Caudate nucleus (tissue), 63 donors: ENCODE measurements at places on chromosomes 3 and 15.

DNA sequence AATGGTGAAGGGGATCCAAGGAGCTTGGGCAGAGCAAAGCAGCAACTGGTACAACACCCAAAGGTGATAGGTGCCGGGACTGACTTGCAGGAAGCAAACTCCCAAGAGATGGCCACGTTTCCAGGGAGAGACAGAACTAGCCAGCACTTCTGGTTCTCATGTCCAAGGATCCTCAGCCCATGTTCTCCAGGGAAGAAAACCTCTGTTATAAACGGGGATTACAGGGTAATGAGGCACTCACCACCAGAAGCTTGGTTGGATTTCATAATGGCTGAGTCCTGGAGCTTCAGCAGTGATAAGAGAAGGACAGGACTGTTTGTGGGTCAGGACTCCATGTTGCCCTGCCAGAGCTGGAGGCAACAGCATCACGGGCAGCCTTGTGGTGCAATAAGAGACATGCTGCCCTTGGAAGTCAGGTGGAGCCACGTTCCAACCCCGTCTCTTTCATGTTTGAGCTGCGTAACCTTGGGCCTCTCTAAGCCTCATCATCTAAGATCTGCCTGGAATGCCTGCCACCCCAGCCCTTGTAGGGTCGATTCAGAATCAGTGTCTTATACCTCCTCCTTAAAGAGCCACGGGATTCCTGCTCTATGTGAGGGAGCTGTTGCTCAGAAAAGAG, 181.0 kb downstream of the ABHD5 start:
- no peak for DNase-seq

DNA sequence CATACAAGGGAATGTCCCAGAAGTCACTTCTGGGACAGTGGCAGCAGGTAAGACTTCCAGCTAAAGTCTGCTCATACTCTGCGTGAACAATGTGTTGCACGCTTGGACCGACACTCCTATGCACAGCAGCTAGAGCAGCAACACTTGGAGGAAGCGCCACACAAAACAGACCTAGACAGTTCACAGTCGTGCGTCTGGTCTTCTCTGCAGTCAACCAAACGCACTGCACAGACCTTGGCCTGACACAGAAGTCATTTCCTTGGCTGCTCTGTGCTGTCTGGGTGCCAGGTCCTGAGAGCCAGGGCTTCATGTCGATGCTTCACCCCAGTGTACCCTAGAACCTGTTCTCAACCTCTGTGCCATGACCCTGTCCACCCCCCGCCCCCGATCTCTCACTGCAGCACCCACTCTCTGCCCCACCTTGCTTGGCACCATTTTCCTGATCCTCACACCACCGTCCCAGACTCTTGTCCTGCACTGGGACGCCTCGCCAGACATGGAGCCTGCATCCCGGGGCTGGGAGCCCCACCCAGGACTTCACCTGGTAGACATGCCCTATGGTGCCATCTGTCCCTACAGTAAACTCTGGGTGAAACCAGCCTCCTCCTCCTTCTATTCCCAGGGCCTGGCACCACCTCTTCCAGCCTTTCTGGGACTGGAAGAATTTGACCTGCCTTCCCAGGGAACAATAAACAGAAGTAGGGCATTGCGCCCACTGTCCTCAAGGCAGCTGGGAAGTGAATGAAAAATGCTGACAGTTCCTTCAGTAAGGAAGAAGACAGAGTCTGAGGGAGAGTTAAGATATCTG, 3.1 kb downstream of the ATP10A start:
- no peak for DNase-seq

DNA sequence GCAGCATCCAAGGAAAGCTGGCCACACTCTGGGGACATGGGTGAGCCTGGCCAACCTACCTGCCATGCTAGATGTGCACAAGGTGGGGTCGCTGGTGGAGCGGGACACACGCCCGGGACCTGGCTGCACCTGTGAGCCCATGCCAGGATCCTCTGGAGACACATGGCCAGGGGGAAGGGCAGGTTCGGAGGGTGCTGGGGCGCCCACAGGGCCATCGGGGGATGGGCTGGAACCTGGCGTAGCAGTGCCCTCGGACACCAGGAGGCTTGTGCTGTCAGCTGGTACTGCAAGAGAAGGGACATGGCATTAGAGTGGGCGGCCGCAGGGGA, 143.4 kb downstream of the NSMCE3 start:
- no peak for DNase-seq

DNA sequence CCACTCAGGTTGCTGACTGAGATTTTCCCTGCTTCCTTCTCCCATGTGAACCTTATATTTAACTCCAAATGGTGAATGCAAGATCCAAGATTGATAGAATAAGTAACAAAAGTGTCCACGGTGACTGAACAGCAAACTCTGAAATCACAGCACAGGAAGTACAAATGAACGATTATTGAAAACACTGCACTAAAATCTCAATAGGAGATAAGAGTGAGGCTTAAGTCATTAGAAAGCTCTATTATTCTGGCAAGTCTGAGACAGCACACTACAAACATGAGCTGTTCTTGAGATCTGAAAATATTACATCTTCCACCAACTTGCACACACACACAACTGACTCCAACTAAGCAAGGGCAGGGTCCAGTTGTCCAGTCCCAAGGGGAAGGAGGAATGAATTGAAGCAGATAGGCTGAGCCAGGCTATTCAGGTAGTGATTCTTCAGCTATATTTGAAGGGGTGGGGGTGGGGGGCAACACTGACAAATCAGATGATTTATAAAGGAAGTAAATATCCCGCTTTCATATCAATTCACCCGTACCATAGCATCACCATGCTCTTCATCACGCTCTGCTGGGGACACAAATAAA, 2.9 kb downstream of the ZNF385D start:
- DNase-seq, result no peak

GRCh38 chr3:161423911-161424522, 52.7 kb upstream of the SPTSSB start:
- no peak for DNase-seq

- no peak for DNase-seq
These were observed 84.9 kb downstream of the WWTR1 start for GRCh38 chr3:149572796-149573414.

DNA sequence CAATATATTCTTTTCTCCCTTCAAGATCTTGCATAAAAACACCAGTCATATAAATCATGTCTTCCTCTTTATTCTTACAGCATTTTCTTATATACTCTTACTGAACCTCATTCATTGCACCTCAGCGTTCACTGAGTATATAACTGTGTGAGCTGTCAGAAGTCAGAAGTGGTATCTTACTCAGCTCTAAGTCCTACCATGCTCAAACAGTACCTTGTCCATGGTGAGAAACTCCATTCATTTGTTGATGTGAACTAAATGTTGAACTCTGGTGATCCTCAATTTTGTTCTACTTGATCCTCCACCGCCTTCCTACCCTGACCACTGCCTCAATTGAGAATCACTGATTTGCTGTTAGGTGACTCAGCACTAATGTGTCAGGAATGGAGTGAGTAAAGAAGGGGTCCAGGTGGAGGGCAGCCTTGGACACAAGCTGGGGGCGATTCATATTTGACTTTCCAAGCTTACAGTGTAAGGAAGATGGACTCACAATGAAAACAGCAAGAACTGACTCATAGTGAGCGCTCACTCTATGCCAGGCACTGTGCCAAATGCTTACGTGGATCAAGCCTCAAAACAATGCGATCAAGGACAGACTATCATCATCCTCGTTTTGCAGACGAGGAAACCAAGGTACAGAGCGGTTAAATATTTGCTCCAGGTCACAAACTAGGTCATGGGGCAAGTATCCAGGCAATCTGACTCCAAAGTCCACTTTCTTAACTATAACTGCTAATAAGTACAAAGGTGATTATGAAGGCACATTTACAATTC, 13.5 kb upstream of the ZFYVE19 start:
- no peak for DNase-seq

DNA sequence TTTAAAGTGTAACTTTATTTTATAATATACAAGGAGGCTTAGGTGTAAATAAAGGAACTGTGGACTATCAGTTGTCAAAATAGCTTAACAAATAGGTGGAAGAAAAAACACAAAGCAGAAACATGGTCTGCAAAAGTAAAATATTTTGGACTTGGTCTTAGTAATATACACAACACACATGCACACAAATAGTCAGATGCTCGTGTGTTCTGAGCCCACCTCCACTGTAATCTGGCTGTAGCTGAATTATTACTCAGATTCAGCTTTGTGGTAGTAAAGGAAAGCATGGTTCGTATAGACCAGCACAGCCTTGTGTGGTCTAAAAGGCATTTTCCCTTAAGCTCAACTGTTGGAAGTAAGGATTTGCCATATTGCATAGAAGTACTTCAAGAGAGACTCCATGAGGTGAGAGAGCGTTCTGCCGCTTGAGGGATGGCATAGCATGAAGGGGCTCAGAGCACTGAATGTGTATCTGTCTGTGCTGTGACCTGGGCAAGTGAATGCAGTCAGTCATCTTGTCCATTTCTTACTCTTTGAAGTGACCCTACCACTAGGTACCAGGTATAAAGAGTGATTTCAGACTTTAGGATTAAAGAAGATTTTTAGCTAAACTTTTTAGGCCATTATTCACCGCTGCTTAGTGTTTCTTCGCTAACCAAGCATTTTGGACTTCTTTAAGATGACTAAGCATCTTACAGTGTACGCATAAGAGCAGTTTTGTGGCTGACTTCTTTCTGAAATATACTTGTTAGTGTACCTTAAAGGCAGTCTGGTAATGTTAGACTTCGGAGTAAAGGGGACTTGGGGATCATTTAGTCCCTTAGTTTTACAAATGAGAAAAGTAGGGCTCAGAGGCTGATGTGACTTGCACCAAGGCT, 15.2 kb downstream of the TPM1 start:
- no peak for DNase-seq

GRCh38 chr15:31228011-31228484, 98.6 kb upstream of the KLF13 start:
- DNase-seq, result no peak

DNA sequence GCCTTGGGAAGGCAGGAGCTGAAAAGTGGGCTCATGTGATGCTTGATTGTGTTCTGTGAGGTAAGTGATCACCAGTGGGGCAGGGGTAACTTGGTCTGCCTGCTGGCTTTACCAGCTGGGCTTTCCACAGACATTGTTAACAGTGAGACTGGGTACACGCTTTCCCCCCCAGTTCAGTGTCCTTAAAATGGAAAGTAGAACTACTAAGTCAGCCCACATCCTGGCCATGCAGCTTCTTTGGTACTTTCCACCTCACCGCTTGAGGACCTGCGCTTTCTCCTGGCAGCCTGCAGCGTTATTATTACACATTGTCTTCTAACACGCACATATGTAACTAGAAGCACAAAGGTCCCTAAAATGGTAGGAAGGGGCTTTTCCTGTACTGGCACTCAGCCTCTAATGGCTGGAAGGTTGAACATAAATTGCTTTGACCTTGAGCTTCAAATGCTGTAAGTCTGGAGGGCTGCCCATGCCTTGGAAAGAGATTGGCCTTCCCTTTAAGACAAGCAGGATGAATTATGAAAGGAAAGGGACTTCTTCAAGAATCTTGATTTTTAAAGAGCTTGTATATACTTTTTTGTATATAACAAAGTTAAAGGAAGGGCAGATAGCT, 216.1 kb upstream of the ROPN1 start:
- DNase-seq, result no peak

- DNase-seq, result no peak
These were observed 115.2 kb upstream of the DAZL start for GRCh38 chr3:16720367-16720940.

DNA sequence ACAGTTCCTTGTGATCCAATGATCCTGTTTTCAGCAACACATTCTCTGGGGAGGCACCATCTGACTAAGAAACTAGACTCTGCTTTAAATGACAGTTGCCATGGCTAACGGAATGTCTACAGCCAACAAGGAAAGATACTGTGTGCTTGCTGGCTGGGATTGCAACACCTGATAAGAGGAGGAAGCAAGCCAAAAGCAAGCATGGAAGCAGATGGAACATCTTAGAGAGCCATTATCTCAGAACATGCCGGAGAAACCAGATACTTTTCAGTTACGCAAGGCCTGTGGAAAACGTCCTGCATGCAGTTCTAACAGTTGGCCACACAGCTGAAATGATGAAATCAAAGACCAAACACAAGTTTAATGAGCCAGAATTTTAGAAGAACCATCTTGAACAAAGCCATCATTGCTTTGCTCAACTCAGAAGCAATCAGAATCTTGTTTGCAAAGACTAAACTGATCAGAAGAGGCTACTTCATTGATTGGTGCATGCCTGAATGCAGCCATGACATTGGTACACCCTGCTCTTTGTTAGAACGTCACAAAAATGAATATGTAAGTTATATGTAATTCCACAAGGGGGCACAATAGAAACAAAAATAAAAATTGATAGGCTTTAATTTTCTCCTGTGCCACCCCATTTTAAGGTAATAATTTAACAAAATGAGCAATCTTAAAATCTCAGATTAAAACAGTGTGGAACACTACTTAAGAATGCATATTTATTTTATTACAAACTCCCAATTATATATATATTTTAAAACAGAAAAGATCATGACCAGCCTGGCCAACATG, 50.8 kb downstream of the GXYLT2 start:
- peak; percentile 15 for DNase-seq

DNA sequence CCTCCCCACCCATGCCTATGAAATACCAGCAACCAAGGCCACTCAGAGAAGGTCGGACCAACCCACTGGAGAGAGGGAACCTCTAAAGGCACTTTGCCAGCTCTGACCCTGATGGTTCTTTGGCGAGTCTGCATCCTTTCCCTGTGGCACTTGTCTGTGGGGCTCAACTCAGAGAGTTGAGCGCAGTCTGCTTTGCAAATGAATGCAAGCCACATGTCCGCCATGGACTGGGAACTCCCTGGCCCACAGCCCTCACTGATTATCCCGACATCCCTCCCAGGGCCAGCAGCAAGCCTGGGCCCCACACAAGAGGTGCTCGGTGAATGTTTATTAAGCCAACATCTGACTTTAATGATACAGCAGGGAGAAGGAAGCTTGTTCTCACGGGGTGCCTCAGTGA, 55.5 kb upstream of the HES1 start:
- no peak for DNase-seq

GRCh38 chr3:105847865-105848264, 20.9 kb downstream of the CBLB start:
- no peak for DNase-seq

- no peak for DNase-seq
These were observed 26.1 kb upstream of the BHLHE40 start for GRCh38 chr3:4953119-4953518.

- DNase-seq, result no peak
These were observed 24.5 kb downstream of the MAP2K1 start for GRCh38 chr15:66411190-66411589.

GRCh38 chr3:24479816-24480215, 14.8 kb downstream of the THRB start:
- DNase-seq, result no peak

DNA sequence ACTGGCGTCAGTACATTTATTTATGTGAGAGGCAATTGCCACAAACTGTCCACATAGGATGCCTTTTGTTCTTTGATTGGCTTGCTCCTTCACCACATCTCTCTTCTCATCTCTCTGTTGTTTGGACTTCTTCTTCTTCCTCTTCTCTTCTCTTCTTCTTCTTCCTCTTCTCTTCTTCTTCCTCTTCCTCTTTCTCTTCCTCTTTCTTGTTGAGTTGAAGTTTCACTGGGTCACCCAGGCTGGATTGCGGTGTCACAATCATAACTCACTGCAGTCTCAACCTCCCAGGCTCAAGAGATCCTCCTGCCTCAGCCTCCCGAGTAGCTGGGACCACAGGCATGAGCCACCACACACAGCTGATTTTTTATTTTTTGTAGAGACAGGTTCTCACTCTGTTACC, 67.7 kb upstream of the GSK3B start:
- no peak for DNase-seq
